Activated CD8-positive, alpha-beta T cell treated with anti-CD3 and anti-CD28 coated beads, Interleukin-2, amount 10 ng/mL, durations not matched to agents 7 days and 5 days (primary cell): ENCODE measurements at places on chromosomes 6 and 20. TPM values are rescaled to one million over a fixed set of nuclear protein-coding genes. Genes with fewer than 3 reads are reported as not detected.

HLA-DRB1 gene
- total RNA-seq = 46.0 TPM

KPNA5 gene
- total RNA-seq = 9.8 TPM

- H3K27me3 ChIP-seq = peaks cover 5% of the 10 kb centered on the region
- H3K36me3 ChIP-seq = no peaks in the 10 kb centered on the region
- no peak overlapping the region for H3K4me3 ChIP-seq
- no peaks in the 10 kb centered on the region for H3K4me1 ChIP-seq
Observed at GRCh38 chr20:63318391-63319163, 25.6 kb downstream of the COL20A1 start.

DOK5 gene
- not detected for total RNA-seq

ROS1 gene
- not detected for total RNA-seq

BMP6 gene
- not detected for total RNA-seq

LZTS3 gene
- 0.53 TPM for total RNA-seq

GRCh38 chr6:56913285-56914074 lies 41.4 kb upstream of the BEND6 start:
- DNase-seq = no peak
- H3K27me3 ChIP-seq = peaks cover 11% of the 10 kb centered on the region
- no peak overlapping the region for H3K4me3 ChIP-seq
- H3K4me1 ChIP-seq = no peaks in the 10 kb centered on the region

RRAGD gene
- total RNA-seq = 2.5 TPM

DNA sequence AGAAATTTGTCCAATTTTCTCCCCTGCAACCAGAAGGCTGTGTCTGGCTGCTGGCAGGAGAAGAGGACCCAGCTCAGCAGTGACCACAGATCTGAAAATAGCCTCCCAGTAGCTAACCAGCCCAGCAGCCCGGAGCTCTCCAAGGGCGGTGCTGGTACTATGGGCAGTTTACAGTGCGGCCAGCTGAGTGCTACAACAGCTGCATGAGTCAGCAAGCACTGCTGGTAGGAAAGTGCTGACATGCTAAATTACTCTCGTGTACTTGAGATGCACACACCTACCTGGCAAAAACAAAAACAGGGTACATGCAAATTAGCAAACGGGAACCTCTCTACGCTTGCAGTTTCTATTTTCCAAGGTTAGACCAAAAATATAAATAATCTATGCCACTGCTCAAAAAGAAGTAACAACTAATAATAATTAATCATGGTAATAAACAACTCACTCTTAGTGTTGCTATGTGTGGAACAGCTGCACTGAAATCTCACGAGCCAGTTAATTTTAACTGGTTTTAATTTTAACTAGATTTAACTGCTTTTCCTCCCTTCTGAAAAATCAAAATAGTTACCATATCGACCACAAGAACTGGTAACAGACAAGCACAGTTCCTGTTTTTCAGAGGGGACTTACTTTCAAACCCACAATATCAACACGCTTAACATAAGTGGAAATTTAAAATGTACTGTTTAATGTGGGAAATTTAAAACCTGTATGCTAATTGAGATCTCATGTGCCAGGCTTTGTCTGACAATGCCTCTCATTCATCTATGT lies 10.8 kb downstream of the BACH2 start:
- H3K27me3 ChIP-seq = no peaks in the 10 kb centered on the region
- DNase-seq = peak; percentile 73
- peaks cover 89% of the 10 kb centered on the region for H3K4me1 ChIP-seq
- H3K4me3 ChIP-seq = peak overlapping the region; percentile 75
- H3K36me3 ChIP-seq = peaks cover 54% of the 10 kb centered on the region

DNA sequence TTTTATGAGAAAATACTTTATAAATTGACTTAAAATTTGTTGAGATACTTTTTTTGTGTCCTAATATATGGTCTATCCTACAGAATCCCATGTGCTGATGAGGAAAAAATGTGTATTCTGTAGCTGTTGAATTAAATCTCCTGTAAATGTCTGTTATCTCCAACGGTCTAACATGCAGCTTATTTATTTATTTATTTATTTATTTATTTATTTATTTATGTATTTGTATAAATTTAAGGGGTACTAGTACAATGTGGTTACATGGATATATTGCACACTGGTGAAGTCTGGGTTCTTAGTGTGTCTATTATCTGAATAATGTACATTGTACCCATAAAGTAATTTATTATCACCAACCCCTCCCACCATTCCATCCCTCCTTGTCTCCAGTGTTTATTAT lies 315.5 kb downstream of the TENT5A start:
- no peak overlapping the region for H3K4me3 ChIP-seq
- no peaks in the 10 kb centered on the region for H3K36me3 ChIP-seq
- H3K27ac ChIP-seq = no peak overlapping the region
- no peak for DNase-seq
- no peaks in the 10 kb centered on the region for H3K27me3 ChIP-seq

- DNase-seq = no peak
- no peaks in the 10 kb centered on the region for H3K27me3 ChIP-seq
- H3K27ac ChIP-seq = no peak overlapping the region
- no peak overlapping the region for H3K4me3 ChIP-seq
- H3K36me3 ChIP-seq = peaks cover 33% of the 10 kb centered on the region
Observed at GRCh38 chr6:111580826-111581505, 24.7 kb downstream of the TRAF3IP2 start.

PSMG4 gene
- total RNA-seq = 35.5 TPM

GRCh38 chr6:34468378-34468892 lies 2.6 kb downstream of the PACSIN1 start:
- peaks cover 6% of the 10 kb centered on the region for H3K4me1 ChIP-seq
- no peak overlapping the region for H3K27ac ChIP-seq
- no peak overlapping the region for H3K4me3 ChIP-seq
- peaks cover 20% of the 10 kb centered on the region for H3K27me3 ChIP-seq
- DNase-seq = no peak

- DNase-seq = no peak
- H3K4me3 ChIP-seq = no peak overlapping the region
- no peaks in the 10 kb centered on the region for H3K36me3 ChIP-seq
- peaks cover 23% of the 10 kb centered on the region for H3K27me3 ChIP-seq
- H3K27ac ChIP-seq = no peak overlapping the region
Observed at GRCh38 chr6:148771212-148771601, 24.4 kb downstream of the UST start.

DNA sequence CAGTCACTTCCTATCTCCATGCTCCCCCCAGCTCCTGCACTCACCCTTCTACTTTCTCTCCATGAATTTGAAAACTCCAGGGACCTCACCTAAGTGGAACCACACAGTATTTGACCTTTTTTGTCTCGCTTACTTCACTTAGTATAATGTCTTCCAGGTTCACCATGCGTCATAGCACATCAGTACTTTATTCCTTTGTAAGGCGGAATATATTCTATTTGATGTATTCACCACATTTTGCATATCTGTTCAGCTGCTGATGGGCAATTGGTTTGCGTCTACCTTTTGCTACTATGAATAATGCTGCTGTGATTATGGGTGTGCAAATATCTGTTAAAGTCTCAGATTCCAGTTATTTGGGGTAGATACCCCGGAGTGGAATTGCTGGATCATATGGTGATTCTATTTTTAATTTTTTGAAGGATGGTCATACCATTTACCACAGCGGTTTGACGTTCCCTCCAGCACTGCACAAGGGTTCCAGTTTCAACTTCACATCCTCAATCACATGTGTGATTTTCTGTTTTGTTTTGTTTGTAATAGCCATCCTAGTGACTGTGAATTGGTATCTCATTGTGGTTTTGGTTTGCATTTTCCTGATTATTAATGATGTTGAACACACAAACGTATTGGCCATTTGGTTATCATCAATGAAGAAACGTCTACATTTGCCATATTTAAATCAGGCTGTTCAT lies 20.3 kb upstream of the SYNDIG1 start:
- DNase-seq = no peak
- H3K4me1 ChIP-seq = peaks cover 18% of the 10 kb centered on the region
- H3K27me3 ChIP-seq = no peaks in the 10 kb centered on the region

GRCh38 chr20:16308754-16309153 lies 264.5 kb downstream of the KIF16B start:
- H3K4me3 ChIP-seq = no peak overlapping the region
- DNase-seq = no peak
- H3K27ac ChIP-seq = no peak overlapping the region
- H3K27me3 ChIP-seq = no peaks in the 10 kb centered on the region
- no peaks in the 10 kb centered on the region for H3K36me3 ChIP-seq

GRCh38 chr6:6105472-6106036 lies 98.8 kb upstream of the NRN1 start:
- H3K36me3 ChIP-seq = no peaks in the 10 kb centered on the region
- H3K27me3 ChIP-seq = peaks cover 14% of the 10 kb centered on the region
- no peak overlapping the region for H3K4me3 ChIP-seq
- no peak for DNase-seq

- no peaks in the 10 kb centered on the region for H3K4me1 ChIP-seq
- H3K36me3 ChIP-seq = no peaks in the 10 kb centered on the region
- peaks cover 19% of the 10 kb centered on the region for H3K27me3 ChIP-seq
- no peak overlapping the region for H3K27ac ChIP-seq
- DNase-seq = no peak
- H3K4me3 ChIP-seq = no peak overlapping the region
Observed at GRCh38 chr6:36350681-36351571, 14.2 kb upstream of the BNIP5 start.

DNA sequence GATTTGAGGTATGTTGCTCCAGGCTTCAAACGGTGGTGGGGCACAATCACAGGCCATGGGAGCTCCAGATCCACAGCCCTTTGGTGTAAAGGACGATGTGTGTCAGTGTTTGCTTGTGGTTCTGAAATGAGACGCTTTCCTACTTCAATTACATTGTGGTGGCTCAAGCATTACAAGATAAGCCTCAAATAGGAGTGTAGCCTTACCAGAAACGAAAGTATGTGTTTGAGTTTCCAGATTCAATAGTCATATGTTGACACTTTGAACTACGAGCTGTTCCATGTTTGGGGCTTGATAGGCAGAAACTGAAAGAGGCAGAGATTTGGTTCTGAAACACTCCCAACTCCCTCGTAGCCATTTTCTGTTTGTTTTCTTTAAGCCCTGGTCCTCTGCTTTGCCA lies 187.1 kb downstream of the MYLK4 start:
- H3K27me3 ChIP-seq = peaks cover 44% of the 10 kb centered on the region
- DNase-seq = no peak
- no peak overlapping the region for H3K27ac ChIP-seq
- H3K4me3 ChIP-seq = no peak overlapping the region
- no peaks in the 10 kb centered on the region for H3K36me3 ChIP-seq

DNA sequence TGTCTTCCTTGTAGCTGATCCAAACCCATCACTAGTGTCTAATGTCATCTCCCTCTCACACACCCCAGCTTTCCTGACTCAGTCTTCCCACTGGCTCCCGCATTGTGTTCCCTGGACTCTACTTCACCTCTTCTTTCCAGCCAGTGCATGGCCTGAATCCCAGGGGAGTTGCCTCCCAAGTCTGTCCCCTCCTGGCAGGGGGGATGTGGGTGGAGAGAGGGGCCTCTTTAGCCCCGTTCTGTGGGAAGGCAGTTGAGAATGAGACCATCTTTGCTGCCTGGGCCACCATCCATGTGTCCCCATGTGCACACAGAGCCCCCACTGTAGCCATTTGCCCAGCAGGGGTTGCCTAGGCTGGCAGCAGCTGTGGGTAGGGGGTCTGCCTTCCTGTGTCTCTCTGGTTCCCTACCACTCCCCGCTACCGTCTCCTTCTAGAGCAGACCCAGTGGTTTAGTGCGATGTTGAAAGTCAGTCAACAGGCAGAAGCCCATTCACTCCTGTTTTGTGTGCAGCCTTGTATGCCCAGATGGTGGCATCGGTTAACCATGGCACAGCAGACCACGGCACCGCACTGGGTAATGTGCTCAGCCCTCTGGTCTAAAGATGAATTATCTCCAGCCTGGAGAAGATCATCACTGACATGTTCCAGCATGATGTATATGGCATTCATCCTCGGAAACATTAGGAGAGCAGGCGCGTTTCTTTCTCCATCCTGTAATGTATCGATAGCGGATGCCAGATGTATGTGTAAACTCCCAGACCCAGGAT lies 178.8 kb upstream of the SNX9 start:
- peaks cover 38% of the 10 kb centered on the region for H3K4me1 ChIP-seq
- H3K27ac ChIP-seq = no peak overlapping the region
- no peak overlapping the region for H3K4me3 ChIP-seq
- peaks cover 4% of the 10 kb centered on the region for H3K27me3 ChIP-seq

DAAM2 gene
- total RNA-seq = not detected

- peaks cover under 1% of the 10 kb centered on the region for H3K27me3 ChIP-seq
- no peak overlapping the region for H3K4me3 ChIP-seq
- H3K36me3 ChIP-seq = peaks cover 8% of the 10 kb centered on the region
- DNase-seq = no peak
- no peak overlapping the region for H3K27ac ChIP-seq
- peaks cover 13% of the 10 kb centered on the region for H3K4me1 ChIP-seq
Observed at GRCh38 chr6:109024368-109024767, 70.3 kb downstream of the SESN1 start.

DNA sequence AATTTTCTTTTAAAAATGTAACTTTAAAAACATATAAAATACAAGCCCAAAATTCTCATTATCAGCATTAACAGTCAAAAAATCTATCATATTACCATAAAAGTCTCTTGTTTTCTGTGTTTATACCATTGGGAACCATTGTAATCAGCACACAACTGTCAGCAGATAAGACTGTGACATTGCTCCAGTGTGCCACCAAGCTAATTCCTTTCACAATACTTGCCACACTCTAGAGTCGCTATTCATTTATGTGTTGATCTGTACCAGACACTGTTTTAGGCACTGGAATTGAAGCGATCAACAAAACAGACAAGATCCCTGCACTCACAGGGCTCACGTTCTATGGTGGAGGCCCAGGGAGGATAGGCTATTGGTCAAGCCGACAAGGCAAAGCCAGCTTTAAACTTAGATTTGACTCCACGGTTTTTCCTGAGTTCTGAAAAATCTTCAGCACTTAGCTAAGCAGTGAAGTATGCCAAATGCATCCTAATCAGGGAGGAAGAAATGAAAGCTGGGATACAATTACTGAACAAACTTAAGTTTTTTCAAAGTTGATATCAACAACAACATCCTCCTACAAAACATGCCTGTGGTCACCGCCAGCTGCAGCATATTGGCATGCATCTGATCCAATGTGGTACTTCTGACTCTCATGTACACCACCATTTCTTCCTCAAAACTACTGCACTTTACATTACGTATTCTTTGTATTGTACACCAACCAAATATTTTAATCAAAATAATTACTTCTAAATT lies 60.5 kb downstream of the GMDS start:
- H3K4me1 ChIP-seq = peaks cover 7% of the 10 kb centered on the region
- no peaks in the 10 kb centered on the region for H3K27me3 ChIP-seq
- H3K36me3 ChIP-seq = no peaks in the 10 kb centered on the region
- no peak overlapping the region for H3K27ac ChIP-seq

DNA sequence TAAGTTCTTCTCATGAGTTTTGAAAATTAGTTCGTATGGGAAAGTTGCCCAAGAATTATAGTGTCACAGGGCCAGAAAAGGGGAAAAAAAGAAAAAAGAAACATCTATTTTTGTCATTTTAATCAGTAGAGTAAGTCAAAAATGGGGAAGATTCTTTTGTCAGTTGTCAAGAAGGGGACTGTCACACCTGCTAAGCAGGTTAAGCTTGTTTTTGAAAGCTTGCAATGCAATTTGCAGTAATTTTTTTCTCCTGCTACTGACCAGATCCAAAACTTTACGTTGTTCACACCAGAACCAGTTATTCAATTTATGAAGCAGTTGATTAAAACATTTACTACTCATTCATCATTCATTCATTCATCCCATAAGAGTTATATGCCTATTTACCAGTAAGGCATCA lies 171.4 kb downstream of the SOX4 start:
- no peaks in the 10 kb centered on the region for H3K4me1 ChIP-seq
- DNase-seq = no peak
- peaks cover 2% of the 10 kb centered on the region for H3K27me3 ChIP-seq
